ENCODE measurements at places on chromosomes 6 and 20.

DNA sequence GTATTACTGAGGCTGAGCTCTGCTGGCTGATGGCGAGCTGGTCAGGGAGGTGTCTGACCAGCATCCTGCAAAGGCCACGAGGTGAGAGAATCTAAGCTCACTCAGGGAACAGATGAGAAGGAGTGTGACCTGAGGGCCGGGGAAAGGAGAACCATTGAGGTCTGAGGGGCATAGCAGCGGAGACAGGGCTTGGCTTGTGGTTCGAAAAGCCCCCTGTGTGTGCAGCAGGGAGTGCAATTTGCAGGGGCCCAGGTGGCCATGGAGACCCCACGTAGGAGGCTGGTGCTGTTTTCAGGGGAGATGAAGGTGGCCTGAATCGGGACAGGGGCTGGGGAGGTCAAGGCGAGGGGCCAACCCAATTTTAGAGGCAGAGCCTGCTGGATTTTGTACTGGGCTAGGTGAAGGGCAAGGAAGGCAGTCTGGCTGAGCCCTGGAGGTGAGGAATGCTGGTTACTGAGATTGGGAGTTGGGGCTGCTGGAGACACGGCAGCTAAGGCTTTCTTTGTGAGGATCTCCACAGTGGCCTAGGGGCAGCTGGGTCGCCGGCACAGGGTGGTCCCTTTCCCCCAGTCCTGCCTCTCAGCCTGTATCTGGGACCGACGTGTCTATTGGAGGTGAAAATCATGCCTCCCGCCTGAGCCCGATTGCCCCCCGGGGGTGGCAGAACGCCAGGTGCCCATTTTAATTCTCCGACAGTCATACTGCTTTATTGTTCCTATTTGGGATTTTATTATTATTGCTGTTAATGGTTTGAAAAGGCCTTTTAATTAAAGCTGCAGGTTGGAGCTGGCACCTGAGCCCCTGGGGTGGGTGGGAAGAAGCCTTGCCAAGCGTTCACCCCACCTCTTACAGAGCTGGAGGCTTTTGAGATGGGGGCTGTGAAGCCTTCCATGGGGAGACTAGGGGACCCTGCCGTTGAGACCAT lies 28.4 kb downstream of the DLGAP4 start:
- no peak for DNase-seq

GRCh38 chr6:170291271-170292110 lies 613 bp upstream of the DLL1 start:
- no peak for DNase-seq

- DNase-seq: no peak
Observed at GRCh38 chr6:85096976-85097375, 332.6 kb upstream of the TBX18 start.

GRCh38 chr6:119261944-119262284 lies 87.6 kb downstream of the MAN1A1 start:
- DNase-seq: no peak

DNA sequence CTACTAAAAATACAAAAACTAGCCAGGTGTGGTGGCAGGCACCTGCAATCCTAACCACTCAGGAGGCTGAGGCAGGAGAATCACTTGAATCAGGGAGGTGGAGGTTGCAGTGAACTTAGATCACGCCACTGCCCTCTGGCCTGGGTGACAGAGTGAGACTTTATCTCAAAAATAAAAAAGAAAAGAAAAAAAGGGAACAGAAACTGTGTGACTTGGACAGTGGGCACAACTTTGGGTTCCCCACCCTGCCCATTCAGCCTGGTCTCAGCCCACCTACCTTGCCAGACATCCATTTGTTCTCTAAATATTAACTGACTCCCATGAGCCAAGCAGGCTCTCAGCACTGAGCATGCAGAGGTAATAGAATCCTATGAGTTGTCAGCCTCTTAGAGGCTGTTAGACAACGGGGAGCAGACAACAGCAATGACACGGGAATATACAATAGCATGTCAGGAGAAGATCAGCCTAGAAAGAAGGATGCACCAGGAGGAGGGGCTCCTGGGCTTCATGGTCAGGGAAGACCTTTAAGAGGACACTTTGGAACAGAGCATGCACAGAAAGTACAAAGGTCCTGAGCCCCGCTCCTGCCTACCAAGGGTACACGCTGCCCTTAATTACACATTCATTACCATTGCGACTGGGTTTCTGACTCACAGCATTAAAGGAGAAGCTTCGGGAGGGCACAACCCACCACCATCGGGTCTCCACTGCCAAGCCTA lies 20.0 kb downstream of the FAM209B start:
- DNase-seq: no peak

DNA sequence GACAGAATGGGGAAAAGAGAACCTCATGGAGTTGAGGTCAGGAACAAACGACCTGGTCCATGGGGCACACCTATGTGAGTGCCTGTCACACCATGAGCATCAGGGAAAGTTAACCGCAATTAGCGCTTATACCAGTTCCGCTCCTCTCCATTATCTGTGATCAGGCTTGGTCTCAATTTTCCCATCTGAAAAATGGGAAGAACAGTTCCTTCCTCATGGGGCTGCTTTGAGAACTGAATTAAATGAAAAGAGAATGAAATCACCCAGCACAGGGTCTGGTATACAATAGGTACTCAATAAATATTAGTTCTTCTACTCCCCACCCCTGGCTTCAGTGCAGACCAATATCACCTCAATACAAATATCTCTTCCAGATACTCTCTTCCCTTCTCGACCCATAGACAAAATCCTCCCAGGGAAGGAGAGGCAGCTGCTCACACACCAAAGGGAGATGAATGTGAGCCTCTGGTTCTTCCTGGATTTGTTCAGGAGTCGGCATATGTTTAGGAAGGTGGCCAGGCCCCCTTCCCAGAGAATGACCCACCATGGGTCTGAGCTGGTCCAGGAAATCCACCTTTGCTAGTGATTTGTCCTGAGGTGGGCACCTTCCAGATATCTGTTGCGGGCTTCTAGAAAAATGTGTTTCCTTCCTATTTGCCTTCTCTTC lies 2.4 kb upstream of the PTGIS start:
- no peak for DNase-seq
